ENCODE measurements at places on chromosomes 13 and 19. TPM values are rescaled to one million over a fixed set of nuclear protein-coding genes. Genes with fewer than 3 reads are reported as not detected.

- H3K27ac ChIP-seq, result no peak overlapping the region
- no peaks in the 10 kb centered on the region for H3K36me3 ChIP-seq
- H3K4me3 ChIP-seq, result no peak overlapping the region
- DNase-seq, result no peak
Measured at GRCh38 chr19:31761281-31761913, 412.2 kb upstream of the TSHZ3 start.

DNA sequence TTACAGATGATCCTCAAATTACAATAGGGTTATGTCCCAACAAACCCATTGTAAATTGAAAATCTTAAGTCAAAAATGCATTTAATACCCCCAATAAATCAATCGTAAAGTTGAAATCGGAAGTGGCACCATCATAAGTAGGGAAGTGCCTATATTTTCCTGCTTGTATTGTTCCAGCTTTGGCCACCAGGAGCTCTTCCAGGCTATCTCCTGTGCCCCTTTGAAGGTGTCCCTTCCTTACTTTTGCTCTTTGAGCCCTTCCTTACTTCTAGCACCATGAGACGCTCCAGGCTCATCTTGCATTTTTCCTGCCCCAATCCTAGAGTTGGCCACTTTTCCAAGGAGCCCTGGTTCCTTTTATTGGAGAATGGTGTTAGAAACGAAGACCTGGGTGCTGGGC is 163.0 kb upstream of the TSC22D1 start:
- no peaks in the 10 kb centered on the region for H3K36me3 ChIP-seq
- H3K27ac ChIP-seq, result no peak overlapping the region
- no peaks in the 10 kb centered on the region for H3K27me3 ChIP-seq
- H3K4me1 ChIP-seq, result no peaks in the 10 kb centered on the region
- DNase-seq, result no peak

DNA sequence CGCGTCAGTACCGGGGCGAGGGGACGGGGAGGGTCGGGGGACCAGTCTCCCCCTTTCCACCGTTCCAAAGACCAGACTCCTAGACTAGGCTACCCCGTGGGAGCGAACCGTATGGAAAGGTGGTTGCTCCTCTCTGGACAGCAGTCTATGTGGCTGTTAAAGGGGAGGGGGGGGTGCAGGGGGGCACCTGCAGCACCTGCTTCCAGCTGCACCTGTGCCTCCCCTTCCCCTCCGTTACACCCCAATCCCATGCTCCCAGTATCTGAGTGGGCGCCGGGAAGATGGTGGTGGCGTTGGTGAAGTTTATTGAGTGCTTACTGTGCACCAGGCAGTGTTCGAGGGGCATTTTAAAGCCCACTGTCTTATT is 557 bp downstream of the ZNF524 start:
- H3K4me1 ChIP-seq, result peaks cover 23% of the 10 kb centered on the region
- H3K27ac ChIP-seq, result peak overlapping the region; percentile 69

DNA sequence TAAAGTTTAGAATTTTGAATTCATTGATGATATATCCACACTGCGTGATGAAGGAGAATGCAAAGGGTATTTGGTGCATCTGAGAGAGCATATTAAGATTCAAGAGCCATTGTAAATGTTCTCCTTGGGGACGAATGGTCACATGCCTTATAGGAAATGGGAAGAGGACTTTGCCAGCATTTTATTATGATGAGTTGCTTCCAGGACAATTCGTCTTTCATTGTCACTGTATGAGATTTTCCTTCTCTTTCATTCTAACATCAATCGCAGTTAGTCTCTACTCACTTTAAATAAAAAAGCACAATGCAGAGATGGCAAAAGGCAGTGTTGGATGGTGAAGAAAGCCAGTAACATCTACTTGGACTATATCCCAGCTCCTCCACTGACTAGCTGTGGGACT is 21.4 kb downstream of the WDFY2 start:
- H3K4me1 ChIP-seq, result peaks cover 47% of the 10 kb centered on the region
- H3K27ac ChIP-seq, result peak overlapping the region; percentile 22
- H3K36me3 ChIP-seq, result no peaks in the 10 kb centered on the region
- no peak overlapping the region for H3K4me3 ChIP-seq
- H3K27me3 ChIP-seq, result no peaks in the 10 kb centered on the region

GRCh38 chr19:10120538-10121189 is 965 bp upstream of the EIF3G start:
- peaks cover 21% of the 10 kb centered on the region for H3K4me1 ChIP-seq
- H3K36me3 ChIP-seq, result no peaks in the 10 kb centered on the region
- H3K27ac ChIP-seq, result no peak overlapping the region
- DNase-seq, result no peak

The FBXO46 gene
- polyA plus RNA-seq, result 12.2 TPM

The GSX1 gene
- polyA plus RNA-seq, result not detected

The ZNF546 gene
- polyA plus RNA-seq, result 8.5 TPM

All from naive B cell (primary cell).